ENCODE measurements at places on chromosomes 11 and 22.

DNA sequence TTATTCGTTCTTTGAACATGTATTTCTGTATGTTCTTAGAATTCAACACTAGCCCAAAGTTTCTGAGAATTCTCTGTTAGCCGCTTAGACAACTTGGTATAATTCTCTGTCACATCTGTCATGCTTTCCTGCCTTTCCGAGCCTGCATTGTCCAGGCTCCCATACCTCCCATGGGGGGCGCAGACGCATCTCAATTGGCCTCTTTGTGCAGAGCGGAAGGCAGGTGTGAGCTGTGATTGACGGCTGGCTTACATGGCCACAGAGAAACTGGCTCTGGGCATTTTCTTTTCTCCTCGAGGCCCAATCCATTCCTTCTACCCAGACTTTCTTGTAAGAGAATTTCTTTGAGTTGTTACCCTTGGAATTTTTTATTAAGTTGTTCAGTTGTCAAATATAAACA lies 132.7 kb upstream of the SESN3 start:
- no peak overlapping the region for H3K27ac ChIP-seq
- no peak for DNase-seq
- no peak overlapping the region for H3K4me3 ChIP-seq
- H3K27me3 ChIP-seq = no peaks in the 10 kb centered on the region
- peaks cover 6% of the 10 kb centered on the region for H3K4me1 ChIP-seq
- H3K36me3 ChIP-seq = no peaks in the 10 kb centered on the region

DNA sequence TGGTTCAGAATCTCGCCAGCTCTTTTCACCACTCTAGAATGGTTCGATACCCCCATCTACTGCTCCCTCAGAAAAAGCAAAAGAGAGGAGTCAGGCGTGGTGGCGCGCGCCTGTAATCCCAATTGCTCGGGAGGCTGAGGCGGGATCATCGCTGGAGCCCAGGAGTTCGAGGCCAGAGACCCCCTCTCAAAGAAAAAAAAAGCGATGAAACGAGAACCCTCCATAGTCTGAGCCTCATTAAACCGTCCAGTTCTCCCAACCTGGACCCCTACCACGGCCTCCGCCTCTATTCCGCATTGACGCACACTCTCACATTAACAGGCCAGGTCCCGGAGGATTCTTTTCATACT lies 439 bp downstream of the SPA17 start:
- peak overlapping the region; percentile 86 for H3K4me3 ChIP-seq
- DNase-seq = no peak
- H3K4me1 ChIP-seq = no peaks in the 10 kb centered on the region
- no peak overlapping the region for H3K27ac ChIP-seq

DNA sequence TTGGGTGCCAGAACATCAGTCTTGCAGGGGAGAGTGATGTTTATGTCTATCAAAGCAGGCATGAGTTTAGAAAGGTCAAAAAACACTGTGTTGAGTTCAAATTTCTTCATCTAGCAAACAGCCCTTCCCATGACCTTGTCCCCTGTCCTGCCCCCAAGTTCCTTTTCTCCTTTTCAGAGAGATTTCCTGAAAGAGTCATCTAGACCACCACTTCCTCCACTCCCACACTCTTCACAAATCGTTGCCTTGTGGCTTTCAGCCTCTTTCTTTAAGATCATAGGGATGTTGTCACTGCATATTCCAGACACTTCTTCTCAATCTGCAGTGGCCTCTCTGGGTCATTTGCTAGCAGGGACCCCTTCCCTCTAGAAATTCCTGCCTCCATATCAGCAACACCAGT lies 290.5 kb downstream of the TENM4 start:
- no peak overlapping the region for H3K4me3 ChIP-seq
- DNase-seq = no peak
- H3K4me1 ChIP-seq = peaks cover 6% of the 10 kb centered on the region
- no peaks in the 10 kb centered on the region for H3K27me3 ChIP-seq

DNA sequence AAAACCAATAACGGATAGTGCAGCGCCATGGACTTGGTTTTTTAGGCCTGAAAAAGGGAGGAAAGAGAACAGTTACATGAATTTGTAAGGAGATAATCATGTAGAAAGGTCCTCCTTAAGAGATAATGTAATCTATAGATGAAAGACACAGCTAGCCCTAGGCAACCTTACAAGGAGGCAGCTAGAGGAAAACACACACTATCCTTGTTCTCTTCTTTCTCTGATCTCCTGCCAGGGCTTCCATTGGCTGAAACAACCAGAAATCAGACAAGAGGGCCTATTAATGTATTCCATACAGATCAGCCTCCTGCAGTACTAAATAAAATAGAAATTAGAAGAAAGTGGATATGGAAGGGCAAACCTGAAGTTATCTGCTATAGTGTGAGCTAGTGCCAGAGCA lies 53.0 kb downstream of the KCNA4 start:
- no peaks in the 10 kb centered on the region for H3K4me1 ChIP-seq
- no peaks in the 10 kb centered on the region for H3K36me3 ChIP-seq
- DNase-seq = no peak
- no peaks in the 10 kb centered on the region for H3K27me3 ChIP-seq
- no peak overlapping the region for H3K27ac ChIP-seq

- no peaks in the 10 kb centered on the region for H3K4me1 ChIP-seq
- DNase-seq = no peak
- no peaks in the 10 kb centered on the region for H3K27me3 ChIP-seq
- H3K36me3 ChIP-seq = no peaks in the 10 kb centered on the region
- H3K4me3 ChIP-seq = no peak overlapping the region
Observed at GRCh38 chr11:83970061-83970671, 684.0 kb upstream of the CCDC90B start.

DNA sequence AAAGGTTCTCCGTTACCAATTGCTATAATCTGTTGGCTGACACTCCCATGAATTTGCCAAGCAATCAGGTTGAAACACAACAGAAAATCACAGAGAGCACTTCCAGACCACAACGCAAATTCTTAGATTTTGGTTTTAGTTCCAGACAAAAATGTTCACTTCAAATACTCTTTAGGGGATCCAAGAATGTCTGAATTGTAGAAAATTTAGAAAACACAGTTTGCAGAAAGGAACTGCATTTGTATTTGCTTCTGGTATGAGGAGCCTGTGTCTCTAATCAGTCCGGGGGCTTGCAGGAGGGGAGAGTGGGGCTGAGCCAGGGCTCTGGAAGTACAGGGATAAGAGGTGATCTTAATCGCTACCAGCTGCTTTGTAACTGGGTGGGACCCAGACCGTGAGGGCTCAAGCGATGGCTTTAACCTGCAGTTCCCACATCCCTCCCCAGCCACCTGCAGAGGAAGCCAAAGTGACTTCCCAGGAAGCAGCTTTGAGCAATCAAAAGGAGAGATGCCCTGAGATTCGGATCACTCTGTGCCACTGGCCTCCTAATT lies 18.7 kb downstream of the SCUBE2 start:
- H3K27me3 ChIP-seq = no peaks in the 10 kb centered on the region
- no peaks in the 10 kb centered on the region for H3K36me3 ChIP-seq
- no peaks in the 10 kb centered on the region for H3K4me1 ChIP-seq
- H3K4me3 ChIP-seq = no peak overlapping the region

DNA sequence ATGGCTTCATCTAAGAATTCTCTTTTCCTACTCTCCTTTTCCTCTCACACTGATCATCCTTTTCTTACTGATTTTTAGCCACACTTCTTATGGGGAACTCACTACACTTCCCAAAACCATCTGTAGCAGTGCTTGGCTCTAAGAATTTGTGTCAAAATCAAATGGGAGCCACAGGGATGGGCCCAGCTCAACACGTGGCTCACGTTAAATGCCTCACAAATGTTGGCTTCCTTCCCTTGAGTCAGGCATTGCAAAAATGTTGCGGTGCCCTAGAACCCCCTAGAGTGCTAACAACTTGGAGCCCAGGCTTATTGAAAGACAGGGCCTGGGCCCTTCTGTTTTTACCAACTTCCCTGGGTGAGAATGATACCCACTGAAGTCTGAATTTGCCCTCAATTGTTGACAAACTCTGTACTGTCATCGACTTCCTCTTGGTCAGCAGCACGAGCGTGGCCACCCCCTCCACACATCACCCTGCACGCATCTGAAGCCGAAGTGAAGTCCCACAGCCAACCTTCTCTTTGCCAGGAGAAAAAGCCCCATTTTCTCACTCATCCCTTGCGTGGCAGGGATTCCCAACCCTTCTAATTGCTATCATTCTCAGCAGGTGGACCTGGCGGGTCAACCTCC lies 69.7 kb downstream of the ELFN2 start:
- peaks cover 5% of the 10 kb centered on the region for H3K4me1 ChIP-seq
- H3K4me3 ChIP-seq = no peak overlapping the region
- no peaks in the 10 kb centered on the region for H3K27me3 ChIP-seq
- no peaks in the 10 kb centered on the region for H3K36me3 ChIP-seq

DNA sequence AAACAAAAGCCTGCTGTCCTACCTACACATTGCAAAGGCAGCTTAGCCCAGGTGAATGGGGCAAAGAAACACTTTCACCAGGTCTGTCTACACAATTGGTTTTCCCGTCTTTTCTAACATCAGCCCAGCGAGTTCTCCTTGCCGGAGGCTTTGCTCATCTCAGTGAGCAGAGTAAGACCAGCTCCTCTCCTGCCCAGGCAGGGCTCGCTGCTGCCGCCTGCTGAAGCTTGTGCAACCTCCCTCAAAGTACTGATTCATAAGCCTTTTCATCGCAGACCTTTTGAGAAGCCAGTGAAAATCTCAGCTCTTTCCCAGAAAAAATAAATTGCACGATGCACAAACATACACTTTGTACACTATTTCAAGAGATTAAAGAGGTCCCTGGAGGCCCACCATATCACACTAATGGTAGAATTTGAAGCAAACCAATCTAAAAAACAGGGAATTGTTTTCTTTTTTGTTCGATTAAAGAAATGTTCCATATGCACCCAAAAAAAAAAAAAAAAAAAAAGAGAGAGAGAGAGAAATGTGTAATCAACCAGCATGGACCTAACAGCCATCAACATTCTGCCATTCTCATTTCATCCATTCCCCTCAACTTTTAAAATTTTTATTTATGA lies 328.1 kb upstream of the MPPED2 start:
- no peaks in the 10 kb centered on the region for H3K36me3 ChIP-seq
- no peak overlapping the region for H3K27ac ChIP-seq
- H3K27me3 ChIP-seq = no peaks in the 10 kb centered on the region

DNA sequence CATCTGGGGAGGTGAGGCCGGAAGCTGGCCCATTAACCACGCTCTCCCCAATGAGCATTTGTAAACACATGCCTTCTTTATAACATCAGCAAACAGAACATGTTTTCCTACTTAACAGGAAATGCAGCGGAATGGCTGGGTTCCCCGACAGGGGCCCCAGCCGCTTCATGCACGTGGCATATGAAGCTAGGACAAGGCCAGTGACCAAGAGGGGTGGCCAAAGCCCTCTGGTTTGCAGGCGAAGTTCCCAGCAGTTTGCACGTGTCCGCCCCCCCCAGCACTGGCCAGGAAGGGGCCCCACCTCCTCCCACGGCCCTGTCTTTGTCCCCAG lies 38.7 kb upstream of the LINC01488 start:
- H3K36me3 ChIP-seq = no peaks in the 10 kb centered on the region
- H3K27me3 ChIP-seq = no peaks in the 10 kb centered on the region
- DNase-seq = peak; percentile 54
- no peak overlapping the region for H3K4me3 ChIP-seq

GRCh38 chr22:41383085-41383484 lies 1.3 kb downstream of the TEF start:
- H3K4me3 ChIP-seq = no peak overlapping the region
- no peak for DNase-seq
- H3K27ac ChIP-seq = no peak overlapping the region
- no peaks in the 10 kb centered on the region for H3K27me3 ChIP-seq
- peaks cover 8% of the 10 kb centered on the region for H3K4me1 ChIP-seq

GRCh38 chr11:60777106-60777505 lies 8.0 kb upstream of the MS4A10 start:
- DNase-seq = no peak
- no peak overlapping the region for H3K27ac ChIP-seq
- H3K4me1 ChIP-seq = peaks cover 4% of the 10 kb centered on the region
- no peaks in the 10 kb centered on the region for H3K27me3 ChIP-seq
- H3K4me3 ChIP-seq = no peak overlapping the region
- H3K36me3 ChIP-seq = no peaks in the 10 kb centered on the region

GRCh38 chr22:45602824-45603595 lies 68.6 kb upstream of the ATXN10 start:
- H3K4me1 ChIP-seq = peaks cover 12% of the 10 kb centered on the region
- H3K4me3 ChIP-seq = peak overlapping the region; percentile 14
- no peaks in the 10 kb centered on the region for H3K27me3 ChIP-seq
- H3K27ac ChIP-seq = no peak overlapping the region
- peak; percentile 79 for DNase-seq

- H3K36me3 ChIP-seq = no peaks in the 10 kb centered on the region
- DNase-seq = peak; percentile 67
- peaks cover 29% of the 10 kb centered on the region for H3K4me1 ChIP-seq
- no peaks in the 10 kb centered on the region for H3K27me3 ChIP-seq
- H3K4me3 ChIP-seq = no peak overlapping the region
- peak overlapping the region; percentile 65 for H3K27ac ChIP-seq
Observed at GRCh38 chr11:72354356-72355115, 79.8 kb downstream of the CLPB start.

DNA sequence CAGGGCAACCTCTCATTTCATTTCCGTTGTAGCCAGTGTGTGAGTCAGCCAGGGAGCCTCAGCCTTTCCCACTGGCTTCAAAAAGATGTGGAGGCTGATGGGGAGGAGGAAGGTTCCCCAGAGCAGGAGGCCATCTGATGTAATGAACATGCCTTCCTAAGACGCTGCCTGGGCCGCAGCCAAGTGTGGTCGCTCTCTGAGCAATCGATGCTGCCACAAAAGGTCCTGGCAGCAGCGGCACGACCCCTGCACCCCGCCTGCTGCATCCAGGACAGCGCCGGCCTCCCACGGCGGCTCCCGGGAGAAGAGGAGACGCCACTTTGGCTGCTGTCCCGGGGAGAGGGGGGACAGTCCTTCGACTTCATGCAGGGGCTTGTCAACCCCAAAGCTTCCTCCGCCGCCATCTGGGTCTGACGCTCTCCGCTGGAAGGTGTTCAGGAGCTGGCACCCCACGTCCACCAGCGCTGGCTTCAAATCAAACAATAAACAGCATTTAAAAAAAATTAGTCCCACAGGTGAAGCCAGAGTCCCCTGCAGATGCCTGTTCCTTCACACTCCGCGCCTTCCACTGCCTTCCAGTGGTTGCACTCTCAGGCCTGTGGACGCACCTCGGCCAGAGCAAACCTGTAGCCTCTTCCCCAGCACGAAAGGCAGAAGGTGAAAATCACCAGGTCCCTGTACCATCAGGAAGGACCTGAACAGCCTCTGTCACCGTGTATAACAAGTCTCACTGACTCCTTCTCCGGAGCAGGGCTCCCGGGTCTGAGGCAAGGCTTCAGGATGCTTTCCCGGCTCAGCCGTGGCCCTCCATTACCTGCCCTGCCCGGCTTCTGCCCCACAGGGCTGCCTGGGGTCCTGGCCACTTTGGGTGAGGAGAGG lies 930.7 kb downstream of the BRD1 start:
- H3K36me3 ChIP-seq = no peaks in the 10 kb centered on the region
- no peak overlapping the region for H3K27ac ChIP-seq
- DNase-seq = no peak
- no peaks in the 10 kb centered on the region for H3K27me3 ChIP-seq
- no peak overlapping the region for H3K4me3 ChIP-seq

Measured in trophoblast cell (in vitro differentiated cells and primary cell).